Type B pancreatic cell (in vitro differentiated cells): ENCODE measurements at places on chromosomes 5 and 9. TPM values are rescaled to one million over a fixed set of nuclear protein-coding genes. Genes with fewer than 3 reads are reported as not detected.

Gene RAB3C
- total RNA-seq, result 10.1 and 15.6 TPM in 2 replicates

Gene NDOR1
- 18.9 and 28.0 TPM in 2 replicates for total RNA-seq

DNA sequence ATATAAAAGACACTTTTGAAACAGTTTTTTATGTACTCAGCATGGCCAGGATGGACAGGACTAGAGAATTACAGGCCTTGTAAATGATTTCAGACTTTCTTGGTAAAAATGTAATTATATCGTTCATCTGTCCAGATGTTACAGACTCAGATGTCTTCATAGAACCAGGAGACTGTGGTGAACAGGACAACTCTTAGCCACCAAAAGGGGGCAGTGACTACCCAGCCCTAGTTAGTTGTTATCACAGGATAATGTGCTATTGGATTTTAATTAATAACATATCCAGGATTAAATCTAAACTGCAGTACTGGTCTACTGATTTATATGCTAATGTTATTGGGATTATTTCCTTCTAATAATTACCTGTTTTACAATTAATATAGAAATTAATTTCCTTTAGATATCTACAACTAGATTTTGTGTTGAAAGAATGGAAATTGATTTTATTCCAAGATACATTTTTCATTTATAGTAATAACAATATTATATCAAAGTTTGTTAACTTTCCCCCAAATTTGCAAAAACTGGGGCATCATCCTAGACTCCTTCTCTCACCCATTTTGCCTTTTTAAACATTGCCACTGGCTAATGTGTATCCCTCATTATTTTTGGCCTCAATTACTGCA is 99.4 kb downstream of the MTREX start:
- no peak for DNase-seq
- peaks cover 21% of the 10 kb centered on the region for H3K36me3 ChIP-seq
- H3K4me3 ChIP-seq, result no peak overlapping the region
- no peaks in the 10 kb centered on the region for H3K4me1 ChIP-seq
- no peaks in the 10 kb centered on the region for H3K27me3 ChIP-seq

DNA sequence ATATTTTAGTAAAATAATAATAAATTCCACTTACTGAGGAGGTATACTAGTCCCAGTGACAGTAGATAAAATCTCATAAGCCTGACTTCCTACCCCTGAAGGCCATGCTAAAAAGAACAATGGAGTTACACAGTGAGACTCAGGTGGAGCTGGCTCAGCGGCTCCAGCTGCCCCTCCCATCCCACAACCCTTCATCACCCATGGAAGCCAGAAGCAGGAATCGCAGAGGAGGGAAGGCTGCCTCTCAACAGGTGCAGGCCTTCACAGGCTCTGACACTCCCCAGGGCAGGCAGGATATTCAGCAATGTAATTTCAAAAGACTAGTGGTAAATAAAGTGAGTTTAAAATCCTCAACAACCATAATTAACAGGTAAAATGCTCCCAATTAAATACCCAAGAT is 67.5 kb downstream of the FANCC start:
- no peak overlapping the region for H3K4me3 ChIP-seq
- peaks cover 17% of the 10 kb centered on the region for H3K36me3 ChIP-seq
- no peaks in the 10 kb centered on the region for H3K27me3 ChIP-seq
- H3K27ac ChIP-seq, result no peak overlapping the region

GRCh38 chr5:33398501-33398900 is 42.3 kb upstream of the TARS1 start:
- H3K27me3 ChIP-seq, result no peaks in the 10 kb centered on the region
- no peak overlapping the region for H3K4me3 ChIP-seq
- H3K4me1 ChIP-seq, result peaks cover 12% of the 10 kb centered on the region
- peaks cover 4% of the 10 kb centered on the region for H3K36me3 ChIP-seq
- no peak overlapping the region for H3K27ac ChIP-seq

Gene LEAP2
- 2.5 and 2.9 TPM in 2 replicates for total RNA-seq

Gene ZNF189
- total RNA-seq, result 18.0 and 26.2 TPM in 2 replicates

DNA sequence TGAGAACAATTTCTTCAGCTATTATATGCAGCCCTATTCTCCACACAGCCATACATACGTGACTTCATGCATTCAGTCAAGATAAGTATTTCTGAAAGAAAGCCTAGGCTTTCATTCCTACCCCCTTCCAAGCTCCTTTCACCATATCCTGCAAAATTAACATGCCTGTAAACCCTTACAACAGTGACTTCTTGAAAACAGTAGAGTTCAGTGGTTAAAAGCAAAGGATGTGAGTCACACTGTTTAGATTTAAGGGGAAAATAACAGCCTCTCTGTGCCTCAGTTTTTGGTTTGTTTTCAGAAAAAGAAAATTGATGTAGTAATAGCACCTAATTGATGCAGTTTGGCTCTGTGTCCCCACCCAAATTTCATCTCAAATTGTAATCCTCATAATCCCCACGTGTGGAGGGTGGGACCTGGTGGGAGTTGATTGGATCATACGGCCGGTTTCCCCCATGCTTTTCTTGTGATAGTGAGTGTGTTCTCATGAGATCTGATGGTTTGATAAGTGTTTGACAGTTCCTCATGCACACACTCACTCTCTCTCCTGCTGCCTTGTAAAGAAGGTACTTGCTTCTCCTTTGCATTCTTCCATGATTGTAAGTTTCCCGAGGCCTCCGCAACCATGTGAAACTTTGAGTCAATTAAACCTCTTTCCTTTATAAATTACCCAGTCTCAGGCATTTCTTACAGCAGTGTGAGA is 264.8 kb downstream of the CETN3 start:
- H3K27ac ChIP-seq, result no peak overlapping the region
- DNase-seq, result no peak
- no peak overlapping the region for H3K4me3 ChIP-seq
- no peaks in the 10 kb centered on the region for H3K4me1 ChIP-seq

Gene GPRIN1
- 3.3 and 6.0 TPM in 2 replicates for total RNA-seq

Gene PCDHAC2
- 2.7 and 3.5 TPM in 2 replicates for total RNA-seq

GRCh38 chr5:57940236-57940635 is 457.6 kb upstream of the ACTBL2 start:
- H3K27me3 ChIP-seq, result no peaks in the 10 kb centered on the region
- H3K27ac ChIP-seq, result no peak overlapping the region
- no peak for DNase-seq
- H3K4me3 ChIP-seq, result no peak overlapping the region

Gene ADRB2
- total RNA-seq, result 0.81 and 1.3 TPM in 2 replicates

- no peaks in the 10 kb centered on the region for H3K36me3 ChIP-seq
- H3K4me3 ChIP-seq, result peak overlapping the region; percentile 85
- no peak for DNase-seq
- H3K27ac ChIP-seq, result no peak overlapping the region
- H3K27me3 ChIP-seq, result peaks cover 11% of the 10 kb centered on the region
These were observed 56.9 kb downstream of the ACER2 start for GRCh38 chr9:19465586-19466279.

Gene PTGS1
- 1.1 and 1.7 TPM in 2 replicates for total RNA-seq

- H3K4me1 ChIP-seq, result peaks cover 38% of the 10 kb centered on the region
- H3K36me3 ChIP-seq, result no peaks in the 10 kb centered on the region
- peak; percentile 69 for DNase-seq
- H3K27ac ChIP-seq, result no peak overlapping the region
- H3K4me3 ChIP-seq, result no peak overlapping the region
- no peaks in the 10 kb centered on the region for H3K27me3 ChIP-seq
These were observed 14.8 kb downstream of the NCS1 start for GRCh38 chr9:130186839-130187522.

DNA sequence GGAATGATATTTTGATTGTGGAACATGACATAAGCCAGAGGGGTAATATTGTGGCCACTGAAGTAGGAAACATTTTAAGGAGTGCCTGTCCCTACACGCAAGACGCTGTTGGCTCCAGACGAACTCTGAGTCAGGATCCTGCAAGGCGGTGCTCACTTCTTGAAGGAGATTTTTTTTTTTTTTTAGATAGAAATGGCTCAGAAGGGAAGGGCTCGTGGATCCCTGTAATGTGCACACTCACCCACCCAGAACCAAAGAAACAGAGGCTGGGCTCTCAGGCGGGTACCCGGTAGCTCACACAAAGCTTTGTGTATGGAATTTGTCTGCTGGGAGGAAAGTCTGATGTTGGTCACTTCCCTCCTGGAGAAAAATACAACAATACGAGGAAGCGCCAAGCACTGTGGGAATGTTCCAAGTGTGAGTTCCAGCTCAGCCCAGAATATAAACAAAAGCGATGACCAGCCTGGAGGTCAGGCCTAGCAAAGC is 25.7 kb downstream of the RAPGEF1 start:
- H3K4me3 ChIP-seq, result no peak overlapping the region
- H3K27ac ChIP-seq, result peak overlapping the region; percentile 66
- H3K27me3 ChIP-seq, result no peaks in the 10 kb centered on the region
- peaks cover 15% of the 10 kb centered on the region for H3K36me3 ChIP-seq
- no peak for DNase-seq
